ENCODE measurements at places on chromosomes 3 and 15.

- no peak for DNase-seq
Observed at GRCh38 chr3:185308126-185308754, 54.4 kb upstream of the EHHADH start.

DNA sequence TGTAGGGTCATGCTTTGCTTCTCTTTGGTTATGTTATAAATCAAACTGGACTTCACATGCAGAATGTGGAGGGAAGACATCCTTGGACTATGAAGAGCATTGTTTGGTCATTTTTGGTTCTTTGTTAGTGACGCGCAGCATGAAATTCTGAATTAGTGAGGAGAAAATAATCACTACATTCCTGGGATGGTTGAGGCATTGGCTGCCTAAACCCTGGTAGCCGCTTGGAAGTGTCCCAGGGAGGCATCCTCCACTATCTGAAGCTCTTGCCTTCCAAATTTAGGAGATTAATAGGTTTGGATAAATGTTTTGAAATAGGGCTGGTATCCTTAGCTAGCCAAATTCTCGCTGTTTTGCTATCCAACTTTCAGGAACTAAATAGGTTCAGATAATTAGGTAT lies 96.2 kb downstream of the CLSTN2 start:
- no peak for DNase-seq

- DNase-seq: peak; percentile 56
Observed at GRCh38 chr15:69058830-69059556, 44.5 kb downstream of the NOX5 start.

DNA sequence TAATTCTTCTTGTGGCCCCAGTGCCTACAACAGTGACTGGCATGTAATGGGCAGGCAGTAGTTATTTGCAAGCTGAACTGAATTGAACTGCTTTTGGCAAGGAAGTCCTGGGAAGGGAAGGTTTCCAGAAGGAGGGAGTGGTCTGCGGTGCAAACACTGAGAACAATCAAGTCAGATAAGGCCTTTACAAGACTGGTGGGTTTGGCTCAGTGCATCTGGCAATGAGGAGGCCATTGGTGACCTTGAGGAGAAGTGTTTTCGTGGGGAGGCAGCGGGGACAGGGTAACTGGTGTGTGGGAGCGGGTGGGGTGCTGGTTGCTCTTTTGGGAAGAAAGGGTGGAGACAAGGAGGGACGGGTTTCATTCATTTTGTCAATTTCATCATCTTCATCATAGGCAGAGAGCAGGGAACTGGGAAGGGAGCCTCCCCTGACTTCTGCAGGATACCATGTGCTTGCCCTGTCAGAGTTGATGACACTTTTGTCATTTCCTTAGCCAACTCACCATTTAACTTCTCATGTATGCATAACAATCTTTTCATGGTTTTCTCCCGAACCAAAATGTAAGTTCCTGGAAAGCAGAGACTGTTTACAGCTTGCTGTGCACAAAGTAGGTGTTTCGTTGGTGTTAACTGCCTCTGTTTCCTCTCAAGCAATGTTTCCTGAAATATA lies 8.4 kb upstream of the EHD4 start:
- no peak for DNase-seq

- DNase-seq: no peak
Observed at GRCh38 chr3:38605981-38606380, 43.5 kb downstream of the SCN5A start.

GRCh38 chr3:123789760-123790159 lies 94.4 kb downstream of the MYLK start:
- no peak for DNase-seq

- no peak for DNase-seq
Observed at GRCh38 chr3:193782276-193782647, 189.3 kb downstream of the OPA1 start.

DNA sequence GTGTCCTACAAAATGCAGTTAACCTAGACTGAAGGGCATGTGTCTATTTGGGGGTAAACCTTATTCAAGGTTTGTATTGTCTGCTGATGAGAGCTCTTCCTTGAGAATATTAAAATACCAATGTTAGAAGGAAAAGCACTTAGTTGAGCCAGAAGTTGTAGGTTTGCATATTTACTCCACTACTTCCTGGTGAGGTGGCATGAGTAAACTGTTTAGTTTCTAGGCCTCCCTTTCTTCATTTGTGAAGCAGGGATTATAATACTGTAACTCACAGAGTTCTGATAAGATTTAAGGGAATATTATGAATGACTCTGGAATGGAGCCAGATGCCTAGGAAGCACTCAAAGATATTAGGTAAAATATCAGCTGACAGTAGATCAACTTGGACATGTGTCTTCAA lies 46.7 kb downstream of the CD200R1L start:
- DNase-seq: no peak

GRCh38 chr3:42288385-42288784 lies 22.4 kb upstream of the CCK start:
- no peak for DNase-seq

DNA sequence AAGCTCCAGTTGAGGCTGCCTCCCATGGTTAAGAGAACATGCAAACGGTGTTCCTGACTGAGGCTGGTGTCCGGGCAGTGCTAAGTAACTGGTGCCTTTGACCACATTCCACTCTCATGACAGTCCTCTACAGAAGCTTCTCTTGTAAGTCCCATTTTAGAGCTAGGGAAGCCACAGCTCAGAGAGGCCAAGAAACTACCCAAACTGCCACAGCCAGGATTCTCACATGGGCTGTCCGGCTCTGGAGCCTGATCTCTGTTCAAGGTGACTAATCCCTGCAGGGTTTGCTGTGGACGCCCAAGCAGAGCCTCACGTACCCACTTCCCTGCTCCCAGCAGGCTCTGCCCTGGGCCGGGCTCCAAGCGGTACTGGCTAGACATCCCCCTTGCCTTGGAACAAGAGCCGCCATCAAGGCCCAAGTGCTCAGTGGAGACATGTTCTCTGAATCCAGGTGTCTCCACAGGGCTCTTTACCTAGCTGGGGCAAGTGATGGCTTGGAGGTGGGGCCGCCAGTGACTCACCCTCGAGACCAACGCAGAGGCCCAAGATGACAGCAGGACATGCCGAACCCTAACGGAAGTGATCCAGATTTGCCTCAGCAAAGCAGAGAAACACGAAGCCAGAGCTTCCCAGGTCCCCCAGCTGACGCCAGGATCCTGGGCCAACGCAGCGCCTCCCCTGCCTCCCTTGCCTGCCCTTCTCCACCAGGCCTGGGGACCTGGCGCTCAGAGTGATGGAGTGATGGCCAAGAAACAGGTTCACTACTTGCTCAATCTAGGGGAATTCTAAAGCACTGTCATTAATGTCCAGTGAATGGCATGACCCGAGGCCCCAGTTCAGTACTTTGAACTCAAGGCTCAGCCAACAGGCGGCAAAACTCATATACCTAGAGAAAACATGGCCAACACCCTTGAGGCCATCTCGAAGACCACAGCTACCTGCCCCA lies 24.4 kb downstream of the KLHL25 start:
- no peak for DNase-seq

- DNase-seq: no peak
Observed at GRCh38 chr3:186360779-186361178, 1.3 kb downstream of the DGKG start.

GRCh38 chr3:101944308-101944707 lies 95.0 kb downstream of the NFKBIZ start:
- DNase-seq: no peak

DNA sequence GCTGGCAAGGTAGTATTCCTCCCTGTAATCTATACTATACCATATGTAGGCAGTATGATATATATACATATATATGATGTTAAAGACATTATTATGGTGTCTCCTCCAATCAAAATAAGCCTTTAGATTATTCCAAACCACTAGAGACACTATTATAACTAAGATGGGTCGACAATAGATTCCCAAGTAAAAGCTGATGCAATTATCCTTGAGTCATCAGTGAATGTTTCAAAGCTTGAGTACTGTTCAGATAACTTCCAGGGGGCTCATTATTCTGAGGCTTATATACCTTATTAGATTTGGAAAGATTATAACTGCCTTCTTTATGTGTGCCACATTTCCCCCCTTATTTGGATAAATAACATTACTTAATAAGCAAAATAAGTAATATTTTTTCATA lies 11.9 kb upstream of the C3orf38 start:
- DNase-seq: no peak

- peak; percentile 13 for DNase-seq
Observed at GRCh38 chr3:32392536-32393302, 1.1 kb downstream of the CMTM7 start.

DNA sequence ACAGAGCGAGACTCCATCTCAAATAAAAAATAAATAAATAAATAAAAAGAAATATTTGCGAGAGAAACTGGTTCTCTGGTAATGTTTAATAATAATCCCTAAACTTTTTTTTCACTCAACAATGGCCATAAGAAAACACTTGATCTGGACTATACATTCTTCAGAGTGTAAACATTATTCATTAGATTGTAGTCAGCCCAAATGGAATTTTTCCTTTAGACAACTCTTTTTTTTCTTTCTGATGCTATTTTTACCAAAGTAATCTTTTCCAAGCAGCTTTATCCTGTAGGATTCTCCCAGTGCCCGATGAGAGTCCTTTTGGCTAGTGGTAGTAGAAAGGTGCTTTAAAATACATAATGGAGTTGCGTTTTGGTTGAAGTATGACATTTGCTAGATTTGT lies 90.4 kb downstream of the NEDD4 start:
- DNase-seq: no peak

GRCh38 chr15:40336744-40337122 lies 4.0 kb downstream of the CCDC9B start:
- no peak for DNase-seq

DNA sequence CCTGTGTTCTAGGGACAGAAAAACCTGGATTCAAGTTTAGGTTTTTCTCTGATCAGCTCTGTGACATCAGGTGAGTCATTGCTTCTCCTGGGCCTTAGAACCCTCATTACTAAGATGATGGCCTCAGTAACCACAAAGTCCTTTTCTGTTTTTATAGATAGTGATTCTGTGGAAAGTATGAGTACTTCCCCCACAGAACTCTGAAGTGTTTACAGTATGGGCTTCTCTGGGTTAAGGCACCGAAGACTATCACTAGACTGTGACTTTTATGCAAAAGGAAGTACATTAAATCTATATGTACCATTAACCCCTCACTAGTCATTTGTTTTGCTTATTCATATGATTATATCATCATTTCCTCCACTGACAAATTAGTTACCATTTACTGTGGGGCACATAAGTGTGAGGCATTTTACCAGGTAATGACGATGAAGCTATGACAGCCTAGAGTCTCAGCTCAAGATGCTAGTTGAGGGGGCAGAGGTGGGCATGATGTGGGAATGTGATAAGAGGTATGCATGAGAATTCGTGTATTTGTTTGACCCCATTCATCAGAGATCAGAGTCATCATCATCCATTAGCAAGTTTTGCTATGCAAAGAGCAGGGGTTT lies 15.0 kb upstream of the RORA start:
- DNase-seq: no peak

- no peak for DNase-seq
Observed at GRCh38 chr15:49135911-49136310, 19.5 kb downstream of the COPS2 start.

- no peak for DNase-seq
Observed at GRCh38 chr15:38864122-38864521, 299.5 kb upstream of the RASGRP1 start.

- no peak for DNase-seq
Observed at GRCh38 chr3:31022716-31023115, 128.3 kb upstream of the GADL1 start.

- no peak for DNase-seq
Observed at GRCh38 chr3:26636096-26636727, 13.6 kb downstream of the LRRC3B start.

GRCh38 chr3:171904829-171905228 lies 61.7 kb downstream of the TMEM212 start:
- DNase-seq: no peak

- no peak for DNase-seq
Observed at GRCh38 chr3:189488241-189488767, 142.9 kb upstream of the TP63 start.

GRCh38 chr3:194294199-194294894 lies 56.8 kb downstream of the CPN2 start:
- DNase-seq: no peak

DNA sequence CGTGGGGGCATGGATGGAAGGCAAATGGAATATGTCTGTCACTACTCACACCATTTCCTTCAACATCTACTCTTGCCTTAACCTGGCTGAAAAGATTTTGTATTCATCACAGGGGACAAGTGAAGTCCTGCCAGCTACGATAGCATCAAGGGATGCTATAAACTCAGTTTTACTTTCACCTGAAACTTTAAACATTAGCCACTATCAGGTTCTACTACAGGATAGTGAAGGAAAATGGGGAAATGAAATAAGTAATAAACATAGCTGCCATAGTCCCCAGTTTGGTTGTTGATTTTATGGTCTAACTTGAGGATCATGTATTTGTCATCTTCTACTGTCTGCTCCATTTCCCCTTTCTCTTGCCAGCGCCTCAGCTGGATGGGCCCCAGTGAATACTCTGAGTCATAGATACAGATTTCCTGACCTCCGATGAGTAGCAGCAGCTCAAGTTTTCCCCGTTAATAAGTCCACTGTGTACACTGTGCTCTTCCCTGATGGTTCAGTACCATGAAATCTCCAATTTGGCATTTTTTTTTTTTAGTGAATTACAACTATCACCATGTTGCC lies 338.2 kb upstream of the SLCO3A1 start:
- no peak for DNase-seq

DNA sequence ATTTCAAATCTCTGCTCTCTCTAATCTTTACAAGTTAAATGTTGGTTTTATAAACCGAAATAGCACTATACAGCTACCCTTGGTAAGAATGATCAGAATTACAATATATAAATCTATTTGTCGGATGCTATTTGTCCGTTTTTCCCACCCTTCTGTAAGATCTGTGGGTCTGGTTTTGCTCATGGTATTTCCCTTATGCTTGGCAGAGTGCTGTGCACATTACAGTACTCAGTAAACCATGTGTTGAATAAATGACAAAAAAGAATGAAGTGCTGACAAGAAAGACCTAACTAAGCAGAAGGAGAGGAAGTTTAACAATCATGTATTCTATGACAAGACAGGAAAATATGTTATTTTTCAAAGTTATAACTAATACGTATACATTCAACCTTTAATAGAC lies 827.2 kb downstream of the ROBO1 start:
- no peak for DNase-seq

DNA sequence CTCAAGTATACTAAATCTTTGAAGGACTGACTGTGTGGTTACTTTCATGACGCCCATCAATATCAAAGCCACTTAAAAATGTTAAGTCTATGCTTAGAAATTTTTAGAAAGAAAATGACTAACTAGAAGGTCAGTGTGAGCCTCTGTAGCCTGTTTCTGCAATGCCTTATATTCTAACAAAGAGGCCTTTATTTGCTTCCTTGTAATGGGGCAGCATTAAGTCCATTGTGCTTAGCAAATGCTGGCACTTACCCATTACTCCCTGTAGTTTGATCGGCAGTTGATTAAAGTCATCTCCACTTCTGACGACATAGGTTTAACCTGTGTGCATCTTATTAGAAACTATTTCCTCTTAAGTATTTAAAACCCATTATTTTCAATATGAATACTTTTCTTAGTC lies 91.6 kb upstream of the FAM98B start:
- DNase-seq: no peak

- DNase-seq: no peak
Observed at GRCh38 chr15:79089890-79090486, 592 bp downstream of the RASGRF1 start.

GRCh38 chr3:101868534-101869464 lies 19.5 kb downstream of the NFKBIZ start:
- DNase-seq: no peak

- no peak for DNase-seq
Observed at GRCh38 chr3:93843981-93844380, 129.7 kb downstream of the PROS1 start.

- no peak for DNase-seq
Observed at GRCh38 chr15:78630886-78631633, 9.9 kb downstream of the CHRNB4 start.

All from activated T-helper 1 cell treated with Interleukin-2 at 50 U/mL for 16 hours (primary cell).